A375 (cell line): ENCODE measurements at places on chromosomes 11 and 22. TPM values are rescaled to one million over a fixed set of nuclear protein-coding genes. Genes with fewer than 3 reads are reported as not detected.

Gene INS
- total RNA-seq: not detected in 2 replicates

Gene OR52A1
- not detected in 2 replicates for total RNA-seq

Gene EXPH5
- 0.13 and 0.15 TPM in 2 replicates for total RNA-seq

Gene ARHGAP20
- total RNA-seq: 0.11 TPM in 1 of 2 replicates, not detected in the other

Gene ABCG4
- total RNA-seq: 0.08 and 0.23 TPM in 2 replicates

Gene TMPRSS13
- not detected in 2 replicates for total RNA-seq

Gene WT1
- 4.4 and 6.0 TPM in 2 replicates for total RNA-seq

Gene CXCR5
- not detected in 2 replicates for total RNA-seq

Gene GLYAT
- total RNA-seq: not detected in 2 replicates

Gene SLC22A8
- total RNA-seq: not detected in 2 replicates

Gene IRAG1
- total RNA-seq: 0.08 and 0.19 TPM in 2 replicates

Gene ART1
- total RNA-seq: not detected in 2 replicates

Gene UPB1
- 0.03 and 0.04 TPM in 2 replicates for total RNA-seq

Gene OR8G1
- 0.38 and 0.64 TPM in 2 replicates for total RNA-seq

Gene ELF5
- total RNA-seq: not detected in 2 replicates

Gene EFCAB6
- 0.13 and 0.26 TPM in 2 replicates for total RNA-seq

Gene GLB1L3
- total RNA-seq: not detected in 2 replicates

Gene DNAJB7
- not detected in 2 replicates for total RNA-seq

Gene CASP5
- not detected in 2 replicates for total RNA-seq

Gene GNG3
- total RNA-seq: not detected in 2 replicates

Gene TECTA
- total RNA-seq: 0.32 and 0.49 TPM in 2 replicates

Gene PATE2
- 0.87 TPM in 1 of 2 replicates, not detected in the other for total RNA-seq

Gene CDKN1C
- 22.2 and 24.0 TPM in 2 replicates for total RNA-seq

Gene ASRGL1
- 15.8 and 22.9 TPM in 2 replicates for total RNA-seq

Gene RASSF7
- total RNA-seq: 19.1 and 21.2 TPM in 2 replicates

Gene SLC22A6
- not detected in 2 replicates for total RNA-seq

Gene KCNQ1OT1
- 2.0 and 2.3 TPM in 2 replicates for total RNA-seq

Gene CARNS1
- 0.03 and 0.26 TPM in 2 replicates for total RNA-seq

Gene GGTLC3
- total RNA-seq: not detected in 2 replicates

Gene FAM227A
- 0.60 and 0.82 TPM in 2 replicates for total RNA-seq

Gene LRRC10B
- not detected in 2 replicates for total RNA-seq

Gene SYT7
- 0.45 and 1.2 TPM in 2 replicates for total RNA-seq
